Hypothalamus (tissue), 51 donors: ENCODE measurements at places on chromosomes 7 and 10.

- DNase-seq = no peak
These were observed 43.9 kb downstream of the CUX1 start for GRCh38 chr7:101861218-101861775.

DNA sequence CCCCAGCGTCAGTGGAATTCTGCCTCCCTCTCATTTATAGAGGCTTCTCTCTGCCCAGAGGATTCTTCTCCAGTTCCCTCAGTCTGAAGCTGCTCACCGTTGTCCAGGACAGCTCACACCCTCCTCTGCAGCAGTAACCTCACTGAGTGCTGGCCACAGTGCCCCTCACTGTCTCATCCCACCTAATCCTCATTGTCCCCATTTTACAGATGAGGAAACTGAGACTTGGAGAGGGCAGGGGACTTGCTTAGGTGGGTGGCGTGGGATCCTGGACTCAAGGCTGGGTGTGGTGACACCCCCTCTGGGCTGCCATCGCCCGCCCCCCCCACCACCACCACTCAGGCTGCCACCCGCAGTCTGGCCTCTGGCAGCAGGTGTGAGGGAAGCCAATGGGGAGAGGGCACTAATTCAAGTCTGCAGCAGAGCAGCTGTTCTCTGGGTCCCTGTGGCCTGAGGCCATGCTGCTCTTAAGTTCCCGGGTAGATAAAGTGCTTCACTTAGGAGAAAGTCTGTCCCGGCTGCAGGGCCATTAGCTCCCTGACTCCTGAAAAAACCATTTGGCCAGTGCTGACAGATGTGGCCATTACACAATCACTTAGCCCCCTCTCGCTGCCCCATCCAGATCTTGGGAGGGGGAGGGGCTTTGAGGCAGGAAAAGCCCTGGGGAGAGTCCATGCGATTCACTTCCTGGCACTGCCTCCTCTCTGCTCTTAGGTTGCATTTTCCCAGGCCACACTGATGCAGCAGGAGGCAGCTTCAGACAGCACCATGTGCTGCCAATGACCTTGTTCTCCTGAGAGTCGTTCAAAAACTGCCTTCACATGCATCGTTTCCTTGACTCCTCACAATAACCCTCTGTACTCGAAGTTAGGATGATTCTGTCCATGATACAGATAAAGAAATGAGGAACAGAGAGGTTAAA lies 36.3 kb downstream of the DRGX start:
- DNase-seq = no peak

GRCh38 chr10:128894641-128895040 lies 572.4 kb upstream of the MGMT start:
- no peak for DNase-seq

GRCh38 chr10:25170627-25171026 lies 4.2 kb upstream of the GPR158 start:
- DNase-seq = no peak
